NCI-H1092 (cell line): ENCODE measurements at places on chromosomes 11 and 22.

GRCh38 chr11:86676010-86676409 lies 3.6 kb upstream of the ME3 start:
- no peak for DNase-seq

GRCh38 chr11:130588471-130588870 lies 140.0 kb downstream of the ADAMTS15 start:
- no peak for DNase-seq

DNA sequence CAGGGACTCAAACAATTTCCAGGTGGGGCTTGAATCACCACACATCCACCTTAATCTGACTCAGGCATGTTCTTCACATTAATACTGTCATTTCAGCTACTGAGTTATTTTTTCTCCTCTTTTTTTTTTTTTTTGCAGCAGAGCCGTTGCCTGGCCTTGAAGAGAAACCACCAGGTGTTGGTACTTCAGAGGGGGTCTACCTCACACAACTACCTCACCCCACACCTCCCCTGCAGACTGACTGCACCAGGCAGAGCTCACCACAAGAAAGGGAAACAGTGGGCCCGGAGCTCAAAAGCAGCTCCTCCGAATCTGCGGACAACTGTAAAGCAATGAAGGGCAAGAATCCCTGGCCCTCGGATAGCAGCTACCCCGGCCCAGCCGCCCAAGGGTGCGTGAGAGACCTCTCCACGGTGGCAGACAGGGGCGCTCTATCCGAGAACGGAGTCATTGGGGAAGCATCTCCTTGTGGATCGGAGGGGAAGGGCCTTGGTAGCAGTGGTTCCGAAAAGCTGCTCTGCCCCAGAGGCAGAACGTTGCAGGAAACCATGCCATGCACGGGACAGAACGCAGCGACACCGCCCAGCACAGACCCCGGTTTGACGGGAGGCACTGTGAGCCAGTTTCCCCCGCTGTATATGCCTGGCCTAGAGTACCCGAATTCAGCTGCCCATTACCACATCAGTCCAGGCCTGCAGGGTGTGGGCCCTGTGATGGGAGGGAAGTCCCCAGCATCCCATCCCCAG lies 15.1 kb upstream of the SLC25A18 start:
- no peak for DNase-seq

GRCh38 chr11:115321605-115322289 lies 182.5 kb downstream of the CADM1 start:
- DNase-seq = no peak

GRCh38 chr11:73239571-73240189 lies 21.6 kb downstream of the P2RY2 start:
- DNase-seq = no peak

DNA sequence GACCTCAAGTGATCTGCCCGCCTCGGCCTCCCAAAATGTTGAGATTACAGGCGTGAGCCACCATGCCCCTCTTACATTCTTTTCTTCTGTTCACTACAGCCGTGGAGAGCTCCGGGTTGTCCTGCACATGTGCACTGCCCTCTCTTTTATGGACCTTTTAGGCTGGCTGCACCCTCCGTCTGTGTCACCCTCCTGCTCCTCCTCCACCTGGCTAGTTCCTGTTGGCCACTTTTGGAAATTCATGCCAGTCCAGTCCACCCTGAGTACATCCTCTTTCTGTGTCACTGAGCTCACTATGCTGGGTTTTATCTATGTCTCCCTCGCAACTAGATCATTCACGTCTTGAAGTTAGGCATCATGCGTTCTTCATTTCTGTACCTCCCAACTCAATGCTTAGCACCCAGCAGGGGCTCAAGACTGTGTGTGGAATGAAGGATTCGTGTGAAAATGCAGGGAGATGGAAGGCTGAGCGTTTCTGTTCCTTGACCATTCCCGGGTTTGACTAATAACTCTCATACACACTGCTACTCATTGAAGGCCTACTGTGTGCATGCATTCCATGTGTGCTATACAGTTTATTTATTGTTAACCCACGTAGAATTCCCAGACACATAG lies 60.6 kb downstream of the PTPRJ start:
- DNase-seq = no peak

DNA sequence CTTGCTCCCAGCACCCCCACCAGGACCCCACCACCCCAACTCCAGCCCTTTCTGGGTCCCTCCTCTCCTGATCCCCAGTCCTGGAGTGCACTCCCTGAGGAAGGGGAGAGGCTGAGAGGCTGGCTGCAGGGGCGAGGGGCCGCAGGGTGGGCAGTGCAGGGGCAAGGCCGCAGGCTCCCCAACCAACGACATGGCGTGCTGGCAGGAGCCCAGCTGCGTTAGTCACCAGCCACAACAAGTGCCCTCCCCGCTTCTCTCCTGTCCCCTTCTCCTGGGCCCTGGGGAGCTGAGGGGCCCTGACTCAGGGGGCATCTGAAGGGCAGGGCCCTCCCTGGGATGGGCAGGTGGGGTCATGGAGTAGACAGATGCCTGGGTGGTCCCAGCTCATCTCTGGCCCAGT lies 2.3 kb downstream of the CABP7 start:
- no peak for DNase-seq

- DNase-seq = no peak
Observed at GRCh38 chr22:27557286-27558008, 244.1 kb downstream of the MN1 start.

DNA sequence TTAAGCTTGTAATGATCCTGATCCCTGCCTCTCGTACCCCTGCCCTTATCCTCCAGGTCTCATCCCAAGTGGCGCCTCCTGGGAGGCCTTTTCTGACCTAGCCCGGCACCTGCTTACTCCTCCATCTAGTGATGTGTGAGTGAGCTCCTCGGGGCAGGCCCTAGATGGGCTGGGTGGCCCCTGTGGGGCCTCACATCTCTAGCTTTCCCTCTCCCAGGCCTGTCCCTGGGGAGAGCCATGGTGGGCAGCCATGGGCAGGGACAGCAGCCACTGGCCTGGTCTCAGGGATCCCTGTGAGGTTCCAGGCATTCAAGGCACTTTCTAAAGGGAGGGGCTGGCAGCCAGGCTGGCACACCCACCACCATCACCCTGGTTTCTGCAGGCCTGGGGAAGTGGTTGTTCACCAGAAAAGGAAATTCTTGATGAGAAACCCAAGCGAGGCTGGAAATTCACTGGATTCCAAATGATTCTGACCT lies 27.9 kb downstream of the GNAZ start:
- DNase-seq = no peak

DNA sequence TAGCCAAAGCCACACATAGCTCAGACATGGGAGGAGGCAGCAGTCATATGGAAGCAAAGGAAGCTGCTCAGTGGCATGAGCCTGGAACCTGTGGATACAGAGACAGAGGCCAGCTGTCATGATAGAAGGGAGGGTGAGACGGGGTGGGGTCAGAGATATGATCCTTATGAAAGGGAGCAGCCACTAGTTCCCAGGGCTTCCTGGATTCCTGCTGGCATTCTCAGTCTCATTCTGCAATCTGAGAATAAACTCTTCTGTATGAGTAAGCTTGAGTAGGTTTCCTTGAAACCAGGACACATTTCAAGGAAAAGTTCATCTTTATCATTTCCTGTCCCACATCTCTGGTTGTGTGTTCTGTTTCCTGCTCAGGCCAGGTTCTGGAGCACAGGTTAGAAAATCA lies 220.2 kb upstream of the SNX19 start:
- DNase-seq = no peak

DNA sequence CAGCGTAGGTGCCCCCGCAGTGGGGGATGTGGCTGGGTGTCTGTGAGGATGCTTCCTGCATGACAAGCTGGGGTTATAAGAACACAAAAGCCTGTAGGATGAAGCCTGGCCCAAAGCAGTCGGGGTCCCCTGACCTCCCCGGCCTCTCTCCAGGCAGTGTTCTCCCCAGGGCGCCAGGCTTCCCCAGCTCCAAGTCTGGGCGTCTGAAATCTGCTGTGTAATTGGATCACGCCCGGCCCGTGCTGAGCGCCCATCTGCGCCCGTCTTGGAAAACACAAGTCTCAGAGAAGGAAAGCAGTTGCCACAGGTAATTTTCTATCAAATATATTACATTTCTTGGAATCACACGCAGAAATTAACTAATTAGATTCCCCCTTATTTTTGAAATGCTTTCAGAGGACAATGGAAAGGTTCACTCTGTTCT lies 233.3 kb downstream of the CTTN start:
- DNase-seq = no peak

GRCh38 chr22:24894998-24895397 lies 51.5 kb downstream of the LHFPL7 start:
- peak; percentile 23 for DNase-seq

DNA sequence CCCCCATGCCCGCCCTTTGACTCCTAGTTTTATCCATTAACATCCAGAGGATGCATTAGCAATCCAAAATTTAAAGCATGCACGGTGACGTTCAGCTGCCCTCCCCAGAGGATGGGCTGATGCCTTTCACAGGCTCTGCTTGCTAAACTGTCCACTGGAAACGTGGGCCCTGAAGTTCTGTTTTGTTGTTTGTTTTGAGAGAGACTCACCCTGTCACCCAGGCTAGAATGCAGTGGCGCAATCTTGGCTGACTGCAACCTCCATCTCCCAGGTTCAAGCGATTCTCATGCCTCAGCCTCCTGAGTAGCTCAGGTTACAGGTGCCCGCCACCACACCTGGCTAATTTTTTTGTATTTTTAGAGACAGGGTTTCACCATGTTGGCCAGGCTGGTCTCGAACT lies 39.3 kb downstream of the NFRKB start:
- no peak for DNase-seq

- DNase-seq = no peak
Observed at GRCh38 chr11:3855808-3856491, 486 bp downstream of the STIM1 start.

DNA sequence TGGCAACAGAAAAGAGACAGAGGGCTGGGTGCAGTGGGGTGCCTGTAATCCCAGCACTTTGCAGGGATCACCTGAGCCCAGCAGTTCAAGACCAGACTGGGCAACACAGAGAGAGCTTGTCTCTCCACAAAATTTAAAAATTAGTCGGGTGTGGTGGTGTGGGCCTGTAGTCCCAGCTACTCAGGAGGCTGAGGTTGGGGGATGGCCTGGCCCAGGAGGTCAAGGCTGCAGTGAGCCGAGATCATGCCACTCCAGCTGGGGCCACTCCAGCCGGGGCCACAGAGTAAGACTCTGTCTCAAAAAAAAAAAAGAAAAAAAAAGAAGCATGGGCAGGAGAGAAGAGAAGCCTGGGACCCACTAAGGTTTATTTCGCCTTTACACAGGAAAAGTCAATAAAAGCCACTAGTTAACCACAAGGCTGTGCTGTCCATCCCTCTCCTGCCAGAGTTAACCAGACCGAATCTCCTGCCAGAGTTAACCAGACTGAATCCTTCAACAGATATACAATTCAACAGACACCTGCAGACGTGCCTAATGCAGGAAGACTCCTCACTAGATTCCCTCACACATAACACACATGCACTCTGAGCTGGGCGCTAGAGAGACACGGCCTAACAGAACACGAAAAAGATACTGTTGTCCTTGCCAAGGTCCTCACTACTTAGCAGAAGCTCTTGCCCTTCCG lies 29.8 kb downstream of the MICAL3 start:
- DNase-seq = no peak

GRCh38 chr11:87628026-87628580 lies 547.1 kb downstream of the RAB38 start:
- DNase-seq = no peak

- DNase-seq = no peak
Observed at GRCh38 chr11:66912911-66913310, 45.3 kb downstream of the PC start.

DNA sequence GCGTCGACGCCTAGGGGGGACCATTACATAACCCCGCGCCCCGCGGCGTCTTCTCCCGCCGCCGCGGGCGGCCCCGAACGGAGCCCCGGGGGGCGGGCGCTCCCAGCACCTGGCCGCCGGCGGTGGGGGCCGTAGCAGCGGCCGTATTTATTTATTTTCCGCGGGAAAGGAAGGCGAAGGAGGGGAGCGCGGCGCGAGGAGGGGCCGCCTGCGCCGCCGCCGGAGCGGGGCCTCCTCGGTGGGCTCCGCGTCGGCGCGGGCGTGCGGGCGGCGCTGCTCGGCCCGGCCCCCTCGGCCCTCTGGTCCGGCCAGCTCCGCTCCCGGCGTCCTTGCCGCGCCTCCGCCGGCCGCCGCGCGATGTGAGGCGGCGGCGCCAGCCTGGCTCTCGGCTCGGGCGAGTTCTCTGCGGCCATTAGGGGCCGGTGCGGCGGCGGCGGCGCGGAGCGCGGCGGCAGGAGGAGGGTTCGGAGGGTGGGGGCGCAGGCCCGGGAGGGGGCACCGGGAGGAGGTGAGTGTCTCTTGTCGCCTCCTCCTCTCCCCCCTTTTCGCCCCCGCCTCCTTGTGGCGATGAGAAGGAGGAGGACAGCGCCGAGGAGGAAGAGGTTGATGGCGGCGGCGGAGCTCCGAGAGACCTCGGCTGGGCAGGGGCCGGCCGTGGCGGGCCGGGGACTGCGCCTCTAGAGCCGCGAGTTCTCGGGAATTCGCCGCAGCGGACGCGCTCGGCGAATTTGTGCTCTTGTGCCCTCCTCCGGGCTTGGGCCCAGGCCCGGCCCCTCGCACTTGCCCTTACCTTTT lies at the start of gene EP300:
EP300 (plus strand) TSS at position 570 of the 795 bp plus-strand sequence. CDS start 413 bp downstream, outside the sequence.
- peak; percentile 22 for DNase-seq

DNA sequence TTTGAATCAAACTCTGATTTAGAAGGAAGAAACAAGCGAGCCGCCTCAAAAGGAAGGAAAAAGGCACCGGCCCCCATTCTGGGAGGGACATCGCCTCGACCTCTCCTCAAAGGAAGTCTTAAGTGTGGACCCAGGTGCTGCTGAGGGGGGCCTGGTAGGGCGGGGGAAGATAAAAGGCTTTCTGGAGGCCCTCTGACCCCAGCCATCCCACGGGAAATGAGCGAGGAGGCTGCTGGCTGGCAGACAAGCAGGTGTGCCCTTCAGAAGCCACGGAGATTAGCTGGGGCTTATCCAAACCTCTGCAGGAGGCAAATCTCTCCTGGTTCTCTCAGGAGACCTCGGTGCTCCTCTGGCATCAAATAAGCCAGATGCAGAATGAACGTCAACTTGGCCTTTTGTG lies 171.4 kb upstream of the BLID start:
- DNase-seq = peak; percentile 80

DNA sequence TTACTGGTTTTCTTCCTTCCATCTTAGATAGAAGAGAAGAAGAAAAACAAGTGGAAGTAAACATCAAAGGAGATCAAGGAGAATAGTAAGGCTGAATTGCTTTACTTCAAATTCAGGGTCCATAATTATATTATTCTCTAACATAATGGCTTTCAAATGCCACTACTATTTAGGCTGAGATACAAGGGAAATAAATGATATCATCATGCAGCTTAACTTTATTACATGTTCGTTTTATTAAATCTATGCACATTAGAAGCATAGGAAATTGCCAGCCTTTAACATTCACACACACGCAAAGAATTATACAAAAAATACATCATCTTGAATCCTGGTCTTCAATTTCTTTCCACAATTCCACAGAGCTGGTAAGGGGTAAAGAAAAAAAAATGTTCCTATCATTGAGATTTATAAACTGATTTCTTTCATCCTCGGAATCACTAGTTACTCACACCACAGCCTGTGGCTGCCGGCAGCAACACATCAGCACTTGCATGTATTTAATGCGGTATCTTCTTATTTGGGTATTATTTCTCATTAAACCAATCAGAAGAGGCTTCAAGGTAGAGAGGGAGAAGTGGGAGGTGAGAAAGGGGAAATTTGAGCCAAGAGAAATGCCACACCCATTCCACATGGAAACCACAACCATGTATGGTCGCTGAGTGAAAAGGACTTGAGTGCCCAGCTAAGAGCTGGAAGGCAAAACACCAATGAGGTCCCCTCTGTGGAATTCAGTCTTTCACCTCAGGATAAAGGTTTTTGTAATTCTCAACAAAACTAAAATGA lies 26.3 kb downstream of the SYTL2 start:
- no peak for DNase-seq

- no peak for DNase-seq
Observed at GRCh38 chr11:128697645-128698174, 3.8 kb downstream of the FLI1 start.
